ENCODE measurements at places on chromosomes 3 and 15. TPM values are rescaled to one million over a fixed set of nuclear protein-coding genes. Genes with fewer than 3 reads are reported as not detected.

GRCh38 chr3:139481116-139481515 lies 4.8 kb upstream of the RBP2 start:
- no peak for DNase-seq

DNA sequence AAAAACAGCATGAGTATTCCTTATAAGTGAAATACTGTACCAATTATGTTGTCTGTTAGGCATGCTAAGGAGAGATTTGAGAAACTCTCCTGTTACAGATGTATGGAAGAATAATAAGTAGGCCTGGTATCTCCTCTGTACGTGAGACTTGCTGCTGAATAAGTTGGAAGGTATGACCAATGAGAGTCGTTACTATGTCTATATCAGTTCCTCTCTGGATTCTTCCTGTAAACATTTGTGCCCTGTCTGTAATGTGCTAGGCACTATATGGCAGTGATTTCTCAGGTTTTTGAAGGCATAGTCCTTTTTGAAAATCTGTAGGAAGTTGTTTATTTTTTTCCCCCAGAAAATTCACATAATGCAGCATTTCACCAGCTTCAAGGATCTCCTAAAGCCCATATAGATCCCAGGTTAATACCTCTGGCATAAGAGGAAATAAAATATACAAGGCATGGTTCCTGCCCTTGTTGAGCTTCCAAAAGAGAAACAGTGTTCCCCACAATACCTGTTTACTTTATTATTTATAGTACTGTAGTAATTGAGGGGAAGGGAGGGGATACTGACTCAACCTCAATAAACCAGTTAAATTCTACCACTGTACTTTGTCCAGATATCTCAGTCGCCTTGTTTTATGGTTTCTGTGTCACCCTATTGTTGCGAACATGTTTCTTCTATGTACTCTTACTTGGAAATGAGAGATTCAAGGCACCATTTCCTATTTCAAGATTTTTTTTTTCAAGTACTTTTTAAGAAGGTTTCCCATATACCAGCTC lies 28.6 kb downstream of the MAP2K5 start:
- no peak for DNase-seq

DNA sequence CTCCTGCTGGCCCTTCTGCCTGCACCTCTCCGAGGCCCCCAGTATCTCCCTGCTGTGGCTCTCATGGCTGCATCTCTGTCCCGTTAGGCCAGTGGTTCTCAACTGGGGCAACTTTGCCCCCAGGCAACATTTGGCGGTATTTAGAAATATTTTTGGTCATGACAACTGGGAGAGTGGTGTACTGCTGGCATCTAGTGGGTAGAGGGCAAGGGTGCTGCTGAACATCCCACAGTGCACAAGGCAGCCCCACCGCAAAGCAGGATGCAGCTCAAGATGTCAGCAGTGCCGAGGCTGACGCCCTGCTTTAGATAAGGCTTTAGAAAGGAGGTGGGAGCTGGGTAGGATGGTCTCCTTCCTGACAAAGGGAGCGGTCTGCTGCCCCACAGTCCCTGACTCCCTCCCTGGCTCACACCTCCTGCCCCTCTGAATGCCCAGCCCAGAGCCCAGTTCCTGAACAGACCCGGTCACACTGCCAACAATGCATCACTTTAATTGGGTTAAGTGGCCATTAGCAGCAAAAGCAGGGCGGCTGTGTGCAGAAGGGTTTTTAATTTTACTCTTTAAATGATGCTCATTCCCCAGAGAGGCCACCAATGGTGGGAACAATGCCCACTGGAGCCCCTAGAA lies 68.8 kb upstream of the TMEM115 start:
- DNase-seq = no peak

DNA sequence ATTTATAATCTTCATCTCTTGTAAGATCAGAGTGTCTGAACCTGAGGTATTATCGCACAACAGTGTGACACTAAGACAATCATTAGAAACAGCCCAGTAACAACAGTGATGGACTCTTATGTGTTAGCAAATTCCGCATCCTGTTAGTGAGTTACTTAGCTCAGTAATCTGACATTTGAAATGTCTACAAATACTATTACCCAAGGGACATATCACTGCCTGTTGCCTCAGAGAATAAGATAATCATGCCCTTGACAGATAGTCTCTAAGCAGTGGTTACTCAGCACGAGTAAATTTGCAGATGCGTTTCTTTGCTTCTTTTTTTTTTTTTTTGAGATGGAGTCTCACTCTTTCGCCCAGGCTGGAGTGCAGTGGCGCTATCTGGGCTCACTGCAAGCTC lies 13.4 kb upstream of the RTP1 start:
- no peak for DNase-seq

DNA sequence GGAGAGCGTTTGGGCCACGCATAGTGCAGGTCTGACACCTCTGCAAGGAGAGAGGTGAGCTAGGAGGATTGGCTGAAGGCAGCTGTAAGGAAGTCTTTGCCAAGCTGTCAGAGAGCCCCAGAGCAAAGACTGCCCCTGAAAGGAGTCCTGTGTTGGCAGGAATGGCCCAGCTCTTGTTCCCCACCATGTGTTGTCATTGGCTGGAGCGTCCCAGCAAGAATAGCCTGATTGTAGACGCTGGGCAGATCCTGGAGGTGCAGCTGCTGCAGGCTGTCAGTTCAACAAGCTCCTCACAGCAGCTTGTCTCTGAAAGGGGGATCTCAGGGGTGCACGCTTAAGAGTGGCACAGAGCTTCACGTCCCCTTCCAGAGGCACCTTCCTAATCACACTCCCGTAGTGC lies 237.6 kb downstream of the FEZF2 start:
- no peak for DNase-seq

DNA sequence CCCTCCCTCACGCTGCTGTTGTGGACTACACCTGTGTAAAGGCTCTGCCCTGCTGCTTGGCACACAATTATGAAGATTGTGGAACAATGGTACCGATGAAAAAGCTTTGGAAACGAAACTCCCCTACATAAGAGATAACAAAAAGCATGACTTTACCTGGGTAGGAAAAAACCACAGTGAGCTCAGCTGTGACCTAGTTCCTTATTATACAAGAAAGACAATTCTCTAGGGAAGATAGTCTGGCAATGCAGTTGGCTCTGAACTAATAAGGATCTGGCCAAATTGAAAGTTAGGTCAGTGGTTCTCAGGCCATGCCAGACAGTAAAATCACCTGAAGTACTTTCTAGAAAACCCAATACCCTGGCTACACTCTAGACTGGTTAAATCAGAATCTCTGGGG lies 16.1 kb downstream of the CLEC3B start:
- no peak for DNase-seq

GRCh38 chr3:51984269-51984647 lies 923 bp downstream of the ACY1 start:
- DNase-seq = no peak

- DNase-seq = no peak
These were observed 10.0 kb downstream of the WWTR1 start for GRCh38 chr3:149647812-149648211.

GRCh38 chr3:5694266-5694665 lies 506.8 kb downstream of the EDEM1 start:
- no peak for DNase-seq

DNA sequence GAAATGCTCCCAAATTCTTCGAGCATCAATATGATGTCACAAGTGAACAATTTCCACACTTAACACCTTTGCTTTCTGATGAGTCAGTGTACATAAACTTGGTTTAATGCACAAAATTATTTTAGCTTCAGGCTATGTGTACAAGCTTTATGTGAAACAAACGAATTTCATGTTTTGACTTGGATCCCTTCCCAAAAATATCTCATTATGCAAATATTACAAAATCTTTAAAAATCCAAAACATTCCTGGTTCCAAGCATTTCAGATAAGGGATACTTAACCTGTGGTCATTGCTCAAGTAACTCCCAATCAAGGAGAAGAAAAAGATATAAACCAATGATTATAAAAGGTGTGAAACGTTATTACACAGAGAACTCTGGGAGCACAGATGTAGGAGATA lies 25.2 kb downstream of the RAB5A start:
- DNase-seq = no peak

GRCh38 chr15:64843991-64844390 lies 2.3 kb downstream of the PLEKHO2 start:
- no peak for DNase-seq

DNA sequence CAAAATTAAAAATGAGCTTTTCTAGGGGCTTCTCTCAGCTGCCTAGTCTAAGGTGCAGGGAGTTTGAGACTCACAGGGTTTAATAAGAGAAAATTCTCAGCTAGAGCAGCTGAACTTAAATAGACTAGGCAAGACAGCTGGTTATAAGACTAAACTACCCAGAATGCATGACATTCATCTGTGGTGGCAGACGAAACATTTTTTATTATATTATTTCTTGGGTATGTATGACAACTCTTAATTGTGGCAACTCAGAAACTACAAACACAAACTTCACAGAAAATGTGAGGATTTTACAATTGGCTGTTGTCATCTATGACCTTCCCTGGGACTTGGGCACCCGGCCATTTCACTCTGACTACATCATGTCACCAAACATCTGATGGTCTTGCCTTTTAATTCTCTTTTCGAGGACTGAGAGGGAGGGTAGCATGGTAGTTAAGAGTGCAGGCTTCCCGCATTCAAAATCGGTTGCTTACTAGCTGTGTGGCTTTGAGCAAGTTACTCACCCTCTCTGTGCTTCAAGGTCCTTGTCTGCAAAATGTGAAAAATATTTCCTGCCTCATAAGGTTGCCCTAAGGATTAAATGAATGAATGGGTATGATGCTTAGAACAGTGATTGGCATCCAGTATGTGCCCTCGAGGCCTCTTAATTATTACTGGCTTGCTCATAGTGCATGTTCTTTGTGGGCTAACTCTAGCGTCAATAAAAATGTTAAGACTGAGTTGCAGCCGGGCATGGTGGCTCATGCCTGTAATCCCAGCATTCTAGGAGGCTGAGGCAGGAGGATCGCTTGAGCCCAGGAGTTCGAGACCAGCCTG lies 984 bp downstream of the CCR5 start:
- DNase-seq = no peak

GRCh38 chr3:47841786-47842349 lies 38.9 kb downstream of the DHX30 start:
- DNase-seq = no peak

DNA sequence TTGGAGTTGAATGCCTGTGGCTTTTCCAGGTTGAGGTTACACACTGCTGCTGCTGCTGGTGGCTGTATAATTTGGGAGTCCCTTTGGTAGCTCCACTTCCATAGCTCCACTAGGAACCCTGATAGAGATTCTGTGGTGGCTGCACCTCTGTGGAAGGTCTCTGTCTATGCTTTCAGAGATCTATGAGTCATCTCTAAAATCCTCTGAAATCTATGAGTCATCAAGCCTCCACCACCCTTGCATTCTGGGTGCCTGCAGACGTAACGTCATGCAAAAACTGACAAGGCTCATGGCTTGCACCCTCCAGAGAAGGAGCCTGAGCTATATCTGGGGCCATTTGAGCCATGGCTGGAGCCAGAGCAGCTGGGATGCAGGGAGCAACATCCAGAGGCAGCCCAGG lies 1037.0 kb upstream of the CFAP20DC start:
- peak; percentile 1 for DNase-seq

DNA sequence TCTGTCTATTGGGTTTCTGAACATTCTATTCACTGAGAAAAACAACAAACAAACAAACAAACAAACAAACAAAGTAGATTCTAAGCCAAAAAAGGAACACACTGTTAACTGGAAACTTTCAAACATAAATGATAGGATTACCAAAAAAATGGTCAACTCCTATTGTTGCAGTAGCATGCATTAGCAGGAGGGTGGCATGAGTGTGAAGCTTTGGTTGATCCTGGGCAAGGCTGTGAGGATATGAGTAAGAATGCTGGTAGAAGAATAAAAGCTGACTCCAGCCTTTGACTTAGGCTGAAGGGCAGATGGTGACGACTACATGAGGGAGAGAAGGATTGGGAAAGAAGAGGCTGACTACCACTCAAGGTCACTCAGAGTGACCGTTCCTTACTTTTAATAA lies 810.3 kb downstream of the VGLL3 start:
- DNase-seq = peak; percentile 12

DNA sequence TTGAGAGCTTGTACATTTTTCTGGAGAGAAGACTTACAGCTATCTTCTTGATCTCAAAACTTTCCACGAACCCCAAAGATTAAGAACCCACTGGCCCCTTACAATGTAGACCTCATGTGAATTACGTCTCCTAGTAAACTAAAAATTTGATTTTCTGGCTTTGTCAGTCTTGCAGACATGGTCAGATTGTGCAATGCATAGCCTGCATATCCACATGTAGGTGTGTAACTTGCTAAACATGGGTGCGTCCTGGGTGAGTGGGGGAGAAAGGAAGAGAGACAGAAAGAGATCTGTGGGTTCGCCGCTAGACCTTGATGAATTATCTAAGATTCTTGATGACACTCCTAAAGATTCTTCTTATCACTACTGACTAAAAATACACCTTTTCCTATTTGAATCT lies 561.2 kb upstream of the MDFIC2 start:
- no peak for DNase-seq

DNA sequence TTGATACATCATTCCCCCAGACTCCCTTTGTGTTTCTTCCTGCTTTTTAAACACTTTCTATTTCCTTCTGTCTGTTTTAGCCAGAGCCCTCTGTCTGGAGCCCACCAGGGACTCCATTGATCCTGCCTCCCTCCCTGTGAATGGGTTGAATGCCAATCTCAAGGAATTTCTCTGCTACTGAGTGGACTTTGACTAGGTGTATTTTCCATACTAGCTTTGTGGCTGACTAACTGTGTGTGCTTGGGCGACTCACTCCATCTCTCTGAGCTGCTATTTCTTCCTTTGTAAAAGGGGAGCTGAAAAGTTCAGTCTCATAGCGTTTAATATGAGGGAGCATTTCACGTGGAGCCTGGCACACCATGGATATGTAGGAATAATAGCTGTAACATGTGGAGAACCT lies 98.8 kb downstream of the EEFSEC start:
- peak; percentile 44 for DNase-seq

DNA sequence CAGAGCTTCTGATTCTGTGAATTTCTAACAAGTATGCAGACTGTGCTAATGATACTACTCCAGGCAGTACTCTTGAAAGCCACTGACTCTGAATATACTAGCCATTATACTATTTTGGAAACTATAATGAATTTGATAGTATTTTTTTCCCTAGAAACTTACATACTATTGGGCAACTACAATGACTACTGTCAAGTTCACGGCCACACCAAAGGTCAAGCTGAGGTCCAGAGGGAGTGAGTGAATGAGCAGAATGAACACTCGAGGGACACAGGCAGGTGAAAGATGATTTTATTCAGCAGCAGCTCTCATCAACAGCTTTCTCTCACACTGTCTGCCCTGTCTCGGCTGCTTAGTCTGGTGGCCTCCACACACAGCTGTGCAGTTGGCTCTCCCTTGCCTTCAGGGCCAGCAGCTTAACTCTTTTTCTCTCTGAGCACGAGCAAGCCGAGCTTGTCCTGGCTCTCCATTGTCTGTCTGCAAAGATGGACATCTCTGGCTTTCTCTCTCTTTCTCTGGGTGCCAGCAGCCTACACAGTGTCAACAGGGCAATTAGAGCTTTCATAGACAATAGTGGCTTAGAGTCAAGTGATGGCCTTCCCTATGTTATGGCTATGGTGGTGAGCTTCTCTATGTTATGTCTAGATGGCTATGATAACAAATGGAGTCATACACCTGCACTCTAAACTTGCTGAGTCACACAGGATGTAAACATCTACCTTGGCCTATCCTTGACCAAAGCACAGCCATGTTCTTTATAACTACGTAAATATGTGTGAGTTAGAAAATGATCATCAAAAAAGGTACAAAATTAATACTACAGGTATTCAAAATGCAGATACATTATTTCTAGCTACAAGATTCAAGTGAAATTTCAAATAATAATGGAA lies 362.4 kb downstream of the CGGBP1 start:
- peak; percentile 2 for DNase-seq

The STT3B gene
- 205 TPM for total RNA-seq

The RPL14 gene
- 1,534 TPM for total RNA-seq

The PODXL2 gene
- total RNA-seq = 25.1 TPM

The ZNF80 gene
- not detected for total RNA-seq

The SCN11A gene
- not detected for total RNA-seq

Measured in HepG2 (cell line).